ENCODE measurements at places on chromosomes 2 and 18. TPM values are rescaled to one million over a fixed set of nuclear protein-coding genes. Genes with fewer than 3 reads are reported as not detected.
A peak's percentile ranks its signal among the peaks of the same experiment; 100 is the strongest.

DNA sequence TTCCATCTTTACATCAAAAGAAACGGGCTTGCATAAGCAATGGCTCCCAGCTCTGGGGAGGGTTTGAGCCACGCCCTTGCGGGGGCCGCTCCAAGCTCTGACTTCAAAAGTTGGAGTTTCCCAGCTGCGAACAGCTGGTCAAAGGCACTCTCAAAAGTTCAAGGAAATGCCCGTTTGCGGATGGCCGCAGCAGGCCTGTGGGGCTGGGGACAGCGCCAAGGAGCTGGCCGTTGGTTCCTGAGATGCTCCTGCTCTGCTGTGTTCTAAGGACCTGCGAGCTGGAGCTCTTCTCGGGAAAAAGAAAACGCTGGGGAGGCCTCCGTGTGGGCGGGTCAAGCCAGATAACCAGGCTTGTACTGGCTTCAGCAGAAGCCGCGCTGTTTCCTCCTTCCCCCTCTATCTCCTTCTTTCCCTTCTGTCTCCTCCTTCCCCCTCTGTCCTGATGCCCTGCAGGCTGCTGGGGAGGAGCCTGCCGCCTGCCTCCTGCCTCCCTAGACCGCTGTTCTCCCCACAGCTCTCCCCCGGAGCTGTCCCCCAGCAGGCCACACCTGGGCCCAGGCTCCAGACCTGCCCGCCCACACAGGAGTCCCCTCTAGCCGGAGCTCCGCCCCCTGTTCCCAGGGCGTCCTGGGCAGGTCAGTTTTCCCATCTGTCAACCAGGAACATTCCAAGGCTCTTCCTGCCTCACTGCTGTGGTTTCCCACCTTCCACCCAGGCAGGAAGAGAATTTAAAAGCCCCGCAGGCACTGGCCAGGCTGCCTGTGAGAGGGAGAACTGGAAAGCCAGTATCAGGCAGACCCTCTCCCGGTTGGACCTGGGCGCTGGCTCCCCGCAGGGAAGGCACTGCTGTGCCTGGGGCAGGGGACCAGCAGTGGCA, 14.1 kb downstream of the KLF11 start:
- no peaks in the 10 kb centered on the region for H3K36me3 ChIP-seq
- peaks cover 13% of the 10 kb centered on the region for H3K4me1 ChIP-seq
- peak; percentile 79 for DNase-seq

Gene CLEC4F
- 0.79 TPM for total RNA-seq

- no peaks in the 10 kb centered on the region for H3K27me3 ChIP-seq
- H3K36me3 ChIP-seq: no peaks in the 10 kb centered on the region
Measured at GRCh38 chr2:218331745-218332144, 24.9 kb upstream of the CATIP start.

DNA sequence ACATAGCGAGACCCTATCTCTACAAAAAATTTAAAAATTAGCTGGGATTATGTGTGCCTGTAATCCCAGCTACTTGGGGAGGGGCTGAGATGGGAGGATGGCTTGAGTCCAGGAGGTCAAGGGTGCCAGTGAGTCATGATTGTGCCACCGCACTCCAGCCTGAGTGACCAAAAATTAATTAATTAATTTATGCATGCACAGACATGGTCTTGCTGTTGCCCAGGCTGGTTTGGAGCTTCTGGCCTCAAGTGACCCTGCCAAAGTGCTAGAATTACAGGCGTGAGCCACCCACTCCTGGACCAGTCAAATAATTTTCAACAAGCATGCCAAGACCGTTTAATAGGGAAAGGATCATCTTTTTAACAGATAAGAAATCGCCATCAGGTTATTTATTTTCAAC, 57.7 kb upstream of the TFCP2L1 start:
- no peak overlapping the region for H3K4me3 ChIP-seq
- H3K27ac ChIP-seq: no peak overlapping the region
- H3K36me3 ChIP-seq: no peaks in the 10 kb centered on the region
- H3K27me3 ChIP-seq: no peaks in the 10 kb centered on the region

Gene LCT
- 0.47 TPM for total RNA-seq

DNA sequence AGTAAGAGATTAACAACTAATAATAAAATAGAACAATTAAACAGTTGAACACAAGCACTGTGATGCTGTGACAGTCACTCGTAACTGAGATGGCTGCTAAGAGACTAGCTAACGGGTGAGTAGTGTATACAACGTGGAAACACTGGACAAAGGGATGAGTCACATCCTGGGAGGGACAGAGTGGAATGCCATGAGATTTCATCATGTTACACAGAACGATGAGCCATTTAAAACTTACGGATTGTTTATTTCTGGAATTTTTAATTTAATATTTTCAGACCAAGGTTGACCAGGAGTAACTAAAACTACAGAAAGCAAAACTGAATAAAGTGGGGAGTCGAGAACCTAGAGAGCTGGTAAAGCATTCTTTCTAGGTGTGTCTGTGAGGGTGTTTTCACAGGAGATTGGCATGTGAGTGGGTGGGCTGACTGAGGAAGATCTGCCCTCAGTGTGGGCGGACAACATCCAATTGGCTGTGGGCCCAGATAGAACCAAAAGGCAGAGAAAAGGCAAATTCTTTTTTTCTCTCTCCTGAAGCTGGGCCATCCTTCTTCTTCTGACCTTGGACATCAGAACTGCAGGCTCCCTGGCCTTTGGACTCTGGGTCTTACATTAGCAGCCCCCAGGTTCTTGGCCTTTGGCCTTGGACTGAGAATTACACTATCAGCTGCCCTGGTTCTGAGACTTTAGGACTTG, 14.6 kb downstream of the TMSB10 start:
- H3K27ac ChIP-seq: peak overlapping the region; percentile 77
- H3K4me1 ChIP-seq: peaks cover 7% of the 10 kb centered on the region
- H3K27me3 ChIP-seq: no peaks in the 10 kb centered on the region
- no peak overlapping the region for H3K4me3 ChIP-seq
- peak; percentile 49 for DNase-seq

Gene TMEM247
- 18.5 TPM for total RNA-seq

DNA sequence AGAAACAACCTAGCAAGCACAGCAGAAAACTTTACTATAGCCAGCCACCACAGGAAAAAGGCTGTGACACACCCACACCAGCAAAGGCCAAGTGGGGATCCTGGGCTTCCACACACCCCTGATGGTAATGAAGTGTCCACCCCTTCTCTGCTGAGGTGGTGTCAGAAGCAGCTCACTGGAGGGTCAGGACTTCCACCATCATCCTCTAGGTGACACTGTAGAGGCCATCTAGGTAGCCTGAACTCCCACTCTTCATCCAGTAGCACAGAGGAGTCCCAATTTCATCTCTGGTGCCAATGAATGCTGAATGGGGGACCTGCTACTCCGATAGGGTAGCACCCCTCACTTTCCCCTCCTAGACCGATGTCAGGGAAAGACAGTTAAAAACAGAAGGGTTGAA, 1544.4 kb downstream of the LRP1B start:
- no peak overlapping the region for H3K4me3 ChIP-seq
- H3K27me3 ChIP-seq: no peaks in the 10 kb centered on the region
- no peak overlapping the region for H3K27ac ChIP-seq
- H3K4me1 ChIP-seq: no peaks in the 10 kb centered on the region

Gene ASB18
- total RNA-seq: 0.43 TPM

Gene PID1
- total RNA-seq: 15.5 TPM

GRCh38 chr18:77119101-77119850, 13.3 kb downstream of the MBP start:
- H3K27me3 ChIP-seq: no peaks in the 10 kb centered on the region
- no peak for DNase-seq
- H3K27ac ChIP-seq: no peak overlapping the region
- H3K4me3 ChIP-seq: no peak overlapping the region

Gene ANAPC1
- 68.5 TPM for total RNA-seq

Gene CFAP65
- total RNA-seq: 15.5 TPM

Gene C2orf80
- not detected for total RNA-seq

Gene SEPTIN10
- 151 TPM for total RNA-seq

DNA sequence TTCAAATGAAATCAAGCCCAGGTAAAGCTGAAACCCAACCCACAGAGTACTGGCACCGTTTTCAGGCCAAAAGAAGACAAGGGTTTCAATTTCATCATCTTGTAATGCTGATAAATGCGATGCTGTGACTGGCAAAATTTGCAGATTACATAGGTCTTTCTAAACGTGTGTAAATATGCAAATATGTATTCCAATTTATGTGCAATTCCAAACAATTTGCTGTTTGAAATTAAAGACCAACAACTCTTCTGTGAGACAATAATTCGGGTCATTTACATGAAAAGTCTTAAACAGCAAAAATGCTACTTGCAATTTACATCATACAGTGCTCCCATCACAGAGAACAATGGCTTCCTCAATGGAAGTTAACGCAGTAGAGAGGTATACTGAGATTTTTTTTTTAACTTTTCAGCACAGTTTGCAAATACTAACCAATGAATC, 2.8 kb upstream of the ZNF532 start:
- H3K27me3 ChIP-seq: no peaks in the 10 kb centered on the region
- peaks cover 66% of the 10 kb centered on the region for H3K4me1 ChIP-seq
- DNase-seq: no peak
- peak overlapping the region; percentile 98 for H3K27ac ChIP-seq
- H3K4me3 ChIP-seq: no peak overlapping the region

Gene GNAL
- 12.8 TPM for total RNA-seq

- no peak for DNase-seq
- H3K4me3 ChIP-seq: no peak overlapping the region
- H3K4me1 ChIP-seq: no peaks in the 10 kb centered on the region
- H3K27me3 ChIP-seq: no peaks in the 10 kb centered on the region
- H3K27ac ChIP-seq: no peak overlapping the region
Measured at GRCh38 chr18:78192054-78192453, 787.6 kb upstream of the SALL3 start.

Gene ATG16L1
- total RNA-seq: 53.1 TPM

Gene NFATC1
- total RNA-seq: 22.2 TPM

DNA sequence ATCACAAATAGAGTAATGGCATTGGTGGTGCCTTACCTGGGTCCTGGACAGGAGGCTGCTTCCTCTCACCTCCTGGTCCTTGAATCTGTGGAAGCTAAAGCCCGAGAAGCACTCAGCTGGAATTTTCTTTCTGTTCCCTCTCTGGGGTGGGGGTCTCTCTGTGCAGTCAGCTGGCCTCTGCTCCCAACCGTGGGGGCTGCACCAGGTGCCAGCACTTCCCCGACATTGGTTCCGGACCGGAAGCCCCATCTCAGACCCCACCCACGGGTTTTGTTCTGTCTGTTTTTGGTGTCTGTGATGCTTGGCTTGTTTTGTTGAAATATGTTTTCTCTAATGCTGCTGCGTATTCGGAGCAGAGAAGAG, 154.7 kb downstream of the TWIST2 start:
- no peaks in the 10 kb centered on the region for H3K27me3 ChIP-seq
- H3K36me3 ChIP-seq: no peaks in the 10 kb centered on the region

DNA sequence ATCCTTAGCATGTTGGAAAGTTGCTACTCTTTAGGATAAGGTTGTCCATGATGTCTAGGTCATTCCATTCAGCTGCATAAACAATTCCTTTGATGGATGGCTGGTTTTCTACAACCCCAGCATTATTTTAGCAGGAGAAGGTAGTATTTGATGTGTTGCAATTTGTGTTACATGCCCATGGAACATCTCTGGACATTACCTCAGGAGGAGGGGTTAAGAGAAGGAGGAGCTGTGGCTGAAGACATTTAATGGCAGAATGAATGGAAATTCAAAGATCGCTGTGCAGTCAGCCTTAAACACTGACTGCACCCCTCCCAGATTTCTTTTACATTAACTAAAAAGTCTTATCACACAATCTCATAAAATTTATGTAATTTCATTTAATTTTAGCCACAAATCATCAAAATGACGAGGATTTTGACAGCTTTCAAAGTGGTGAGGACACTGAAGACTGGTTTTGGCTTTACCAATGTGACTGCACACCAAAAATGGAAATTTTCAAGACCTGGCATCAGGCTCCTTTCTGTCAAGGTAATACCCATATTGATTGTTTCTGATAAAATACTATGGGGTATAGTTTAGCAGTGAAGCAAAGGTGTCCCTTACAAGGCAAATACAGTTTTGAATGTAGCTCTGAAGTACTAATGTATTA, at the start of gene CPS1:
Gene CPS1 (plus strand): TSS at position 271 of the 652 bp plus-strand sequence. CDS start 135 bp downstream, at position 406.
- H3K4me3 ChIP-seq: no peak within 1 kb of the TSS
- no peaks in the 10 kb centered on the region for H3K36me3 ChIP-seq
- no peaks in the 10 kb centered on the region for H3K27me3 ChIP-seq

- no peaks in the 10 kb centered on the region for H3K4me1 ChIP-seq
- H3K27ac ChIP-seq: no peak overlapping the region
- no peaks in the 10 kb centered on the region for H3K27me3 ChIP-seq
- DNase-seq: no peak
- no peak overlapping the region for H3K4me3 ChIP-seq
- no peaks in the 10 kb centered on the region for H3K36me3 ChIP-seq
Measured at GRCh38 chr2:177467646-177468045, 75.1 kb downstream of the AGPS start.

DNA sequence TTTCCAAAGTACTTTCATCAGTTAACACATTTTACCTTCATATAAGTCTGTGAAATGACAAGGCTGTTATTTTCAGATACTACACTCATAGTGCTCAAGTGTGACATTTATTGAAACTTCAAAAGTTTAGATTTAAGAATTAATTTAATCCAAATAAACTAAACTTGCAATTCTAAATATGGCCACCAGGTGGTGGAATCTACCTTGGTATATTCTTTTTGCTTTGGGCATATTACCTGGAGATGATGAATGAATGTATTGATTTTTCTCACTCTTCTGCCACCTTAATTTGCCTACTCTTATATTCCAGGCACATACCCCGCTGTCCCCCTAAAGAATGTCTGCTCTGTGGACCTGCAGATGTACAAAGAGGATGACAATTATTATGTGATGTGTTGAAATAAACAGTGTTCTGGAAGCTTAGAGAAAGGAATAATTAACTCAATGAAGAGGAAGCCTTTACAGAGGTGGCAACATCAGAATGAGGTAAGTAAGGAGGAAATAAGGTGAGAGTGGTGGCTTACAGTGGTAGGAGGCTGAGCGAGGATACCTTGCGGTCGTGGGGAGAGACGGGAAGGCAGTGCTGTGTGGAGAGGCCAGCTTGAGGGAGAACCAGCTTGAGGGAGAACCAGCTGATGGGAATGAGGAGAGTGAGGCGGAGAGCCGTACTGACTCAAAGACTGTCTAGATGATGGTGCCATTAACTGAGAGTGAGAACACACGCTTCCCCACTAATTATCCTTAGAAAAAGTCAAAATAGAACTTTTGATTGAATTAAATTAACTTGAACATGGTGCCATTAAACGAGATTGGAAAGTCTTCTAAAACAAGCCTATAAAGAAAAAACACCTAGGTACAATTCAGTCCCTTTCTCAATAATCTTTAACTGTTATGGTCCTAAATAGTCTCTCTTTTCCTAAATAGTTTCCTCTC, 179.5 kb downstream of the CELF4 start:
- no peaks in the 10 kb centered on the region for H3K27me3 ChIP-seq
- DNase-seq: no peak
- H3K4me3 ChIP-seq: no peak overlapping the region
- no peaks in the 10 kb centered on the region for H3K4me1 ChIP-seq
- no peak overlapping the region for H3K27ac ChIP-seq

Gene MARCO
- 0.55 TPM for total RNA-seq

- no peak overlapping the region for H3K4me3 ChIP-seq
- no peak overlapping the region for H3K27ac ChIP-seq
- H3K27me3 ChIP-seq: no peaks in the 10 kb centered on the region
- no peaks in the 10 kb centered on the region for H3K36me3 ChIP-seq
- H3K4me1 ChIP-seq: peaks cover 6% of the 10 kb centered on the region
- DNase-seq: no peak
Measured at GRCh38 chr2:43142921-43143438, 83.4 kb downstream of the ZFP36L2 start.

- DNase-seq: no peak
- no peaks in the 10 kb centered on the region for H3K36me3 ChIP-seq
- no peak overlapping the region for H3K4me3 ChIP-seq
Measured at GRCh38 chr2:73243884-73244570, 9.9 kb downstream of the CCT7 start.

Gene CHN1
- 30.1 TPM for total RNA-seq

GRCh38 chr18:51236225-51236624, 38.7 kb upstream of the MEX3C start:
- H3K4me3 ChIP-seq: no peak overlapping the region
- H3K4me1 ChIP-seq: no peaks in the 10 kb centered on the region
- H3K27ac ChIP-seq: no peak overlapping the region
- no peaks in the 10 kb centered on the region for H3K36me3 ChIP-seq

Gene SERPINB10
- not detected for total RNA-seq

All from testis (tissue), 5 donors.